Stimulated activated CD4-positive, alpha-beta T cell treated with anti-CD3 and anti-CD28 coated beads, Interleukin-4, amount 100 ng/mL, for 1 hour (primary cell): ENCODE measurements at places on chromosomes 3 and 15.

DNA sequence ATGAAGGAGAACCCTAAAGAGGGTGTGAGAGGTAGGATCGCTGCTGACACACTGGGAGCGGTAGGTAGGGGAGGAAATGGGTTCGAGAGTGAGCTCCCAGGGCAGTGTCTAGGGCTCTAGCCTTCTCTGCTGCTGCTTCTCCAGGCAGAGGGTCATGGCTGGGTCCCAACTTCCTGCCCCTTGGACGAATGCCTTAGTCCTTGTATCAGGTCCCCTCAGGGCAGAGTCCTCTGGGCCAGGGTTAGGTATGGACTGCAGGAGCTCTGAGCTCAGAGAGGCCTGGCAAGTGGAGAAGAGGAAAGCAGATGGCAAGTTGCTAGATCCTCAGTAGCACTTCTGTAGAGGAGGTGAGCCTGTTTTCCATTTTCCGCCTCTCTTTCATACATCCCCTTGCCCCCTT, 2.9 kb downstream of the CORO2B start:
- DNase-seq, result no peak

DNA sequence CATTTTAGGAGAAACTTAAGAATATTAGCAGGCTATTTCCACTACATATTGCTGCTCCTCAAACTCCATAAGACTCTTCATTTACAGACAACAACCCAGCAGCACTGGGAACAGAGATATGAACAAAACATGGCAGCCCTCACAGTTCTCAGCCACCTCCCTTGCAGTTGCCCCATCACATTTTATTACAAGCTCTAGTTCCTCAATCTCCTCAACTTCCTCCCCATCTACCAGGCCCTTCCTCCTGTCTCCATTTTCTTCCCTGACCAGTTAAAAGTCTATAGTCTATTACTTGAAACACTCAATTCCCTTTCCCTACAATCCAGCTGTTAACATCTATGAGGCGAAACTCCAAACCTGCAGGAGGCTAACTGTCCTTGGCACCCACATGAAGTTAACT, 412.5 kb downstream of the TBC1D5 start:
- no peak for DNase-seq

DNA sequence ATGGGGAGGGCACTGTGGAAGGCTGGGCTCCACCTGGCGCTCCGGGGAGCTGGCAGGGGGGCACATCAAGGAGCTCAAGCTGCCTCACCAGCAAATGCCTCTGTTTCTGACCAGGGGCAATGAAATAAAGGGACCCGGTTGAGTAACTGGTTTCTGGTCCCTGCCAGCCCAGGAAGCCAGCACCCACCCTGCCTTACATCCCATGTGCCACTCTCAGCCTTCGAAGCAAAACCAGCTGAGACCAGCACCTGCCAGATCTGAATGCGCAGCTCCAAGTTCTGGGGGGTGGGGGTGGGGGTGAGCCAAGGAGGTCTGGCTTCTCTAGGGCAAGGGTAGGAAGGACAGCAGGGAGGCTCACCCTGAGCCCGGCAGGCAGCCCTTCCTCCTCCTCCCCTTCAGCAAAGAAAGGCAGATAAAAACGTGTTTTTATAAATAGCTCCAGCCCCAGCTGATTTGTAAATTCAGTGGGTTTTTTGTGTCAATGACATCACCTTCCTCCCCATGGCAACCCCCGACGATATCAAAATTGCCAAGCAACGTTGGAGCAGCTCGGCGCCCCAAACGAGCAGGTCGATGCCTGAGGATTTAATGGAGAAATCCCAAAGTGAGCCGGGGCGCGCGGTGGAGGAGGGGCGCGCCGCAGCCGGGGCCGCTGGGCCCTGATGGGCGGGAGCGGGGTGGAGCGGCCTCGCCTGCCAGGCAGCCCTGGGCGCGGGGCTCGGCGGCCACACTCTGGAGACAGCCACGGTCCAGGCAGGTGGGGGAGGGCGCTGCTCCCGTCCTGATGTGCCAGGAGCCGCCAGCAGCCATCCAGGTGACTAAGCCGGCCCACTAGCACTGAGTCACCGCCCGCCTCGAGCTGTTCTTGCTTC, at the start of gene PAK6:
TSS of gene PAK6 (plus strand) at position 532 of the 872 bp plus-strand sequence. CDS start 25,723 bp downstream, outside the sequence.
- peak; percentile 45 for DNase-seq

DNA sequence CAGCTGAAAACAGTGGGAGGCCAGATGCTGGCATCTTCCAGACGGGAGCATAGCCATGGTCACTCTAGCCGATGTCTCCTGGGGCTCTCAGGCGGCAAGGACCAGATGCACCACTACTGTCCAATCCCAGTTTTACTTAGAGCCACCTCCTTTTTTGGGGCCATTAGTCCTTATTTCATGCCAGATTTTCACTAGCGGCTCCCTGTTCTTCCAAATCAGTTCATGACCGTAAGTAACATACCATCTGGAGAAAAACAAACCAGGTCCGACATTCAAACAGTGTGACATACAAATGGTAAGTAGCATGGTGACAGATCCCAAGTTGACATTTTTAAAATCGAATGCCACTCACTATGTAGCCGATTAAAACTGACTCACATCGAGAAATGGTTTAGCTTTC, 4.1 kb upstream of the MAP6D1 start:
- DNase-seq, result no peak

DNA sequence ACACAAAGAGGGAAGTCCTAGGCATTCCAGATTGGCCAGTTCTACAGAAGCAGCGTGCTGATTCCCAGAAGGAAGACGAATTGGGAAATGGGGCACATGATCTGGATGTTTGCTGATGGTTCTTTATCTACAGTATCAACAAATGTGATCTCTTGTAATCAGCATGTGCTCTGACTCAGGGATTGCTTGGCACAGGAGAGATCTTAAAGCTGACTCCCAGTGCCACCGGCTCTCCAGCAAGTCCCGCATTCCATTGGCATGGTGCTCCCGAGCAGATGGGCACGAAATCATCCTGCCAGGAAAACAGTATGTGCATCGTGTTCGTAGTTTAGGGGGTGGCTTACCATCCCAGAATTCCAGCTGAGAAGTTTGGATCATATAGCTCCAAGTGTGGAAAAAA, 259.9 kb upstream of the NR2F2 start:
- DNase-seq, result no peak
